ENCODE measurements at places on chromosomes 7 and 10.

DNA sequence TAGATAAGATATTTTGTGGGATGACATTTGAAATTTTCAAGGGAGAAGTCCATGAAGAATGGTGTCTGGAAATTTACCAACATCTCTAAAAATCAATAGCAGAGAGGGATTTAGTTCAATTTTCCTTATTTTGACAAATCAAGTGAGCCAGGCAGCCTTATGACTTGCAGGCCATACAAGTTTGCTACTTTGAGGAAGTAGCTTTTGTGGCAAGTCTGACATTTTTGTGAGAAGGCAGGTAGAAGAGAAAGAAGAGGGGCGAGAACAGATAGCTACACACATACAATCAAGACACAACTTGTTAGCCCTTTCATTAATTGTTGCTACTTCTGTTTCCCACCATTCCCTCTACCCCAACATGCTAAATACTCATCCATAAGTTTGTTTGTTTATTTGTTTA lies 74.5 kb upstream of the OIT3 start:
- DNase-seq = no peak

GRCh38 chr7:82257118-82257695 lies 186.4 kb downstream of the CACNA2D1 start:
- DNase-seq = no peak

- DNase-seq = peak; percentile 66
These were observed 84.2 kb upstream of the LRRN3 start for GRCh38 chr7:111006691-111007090.

DNA sequence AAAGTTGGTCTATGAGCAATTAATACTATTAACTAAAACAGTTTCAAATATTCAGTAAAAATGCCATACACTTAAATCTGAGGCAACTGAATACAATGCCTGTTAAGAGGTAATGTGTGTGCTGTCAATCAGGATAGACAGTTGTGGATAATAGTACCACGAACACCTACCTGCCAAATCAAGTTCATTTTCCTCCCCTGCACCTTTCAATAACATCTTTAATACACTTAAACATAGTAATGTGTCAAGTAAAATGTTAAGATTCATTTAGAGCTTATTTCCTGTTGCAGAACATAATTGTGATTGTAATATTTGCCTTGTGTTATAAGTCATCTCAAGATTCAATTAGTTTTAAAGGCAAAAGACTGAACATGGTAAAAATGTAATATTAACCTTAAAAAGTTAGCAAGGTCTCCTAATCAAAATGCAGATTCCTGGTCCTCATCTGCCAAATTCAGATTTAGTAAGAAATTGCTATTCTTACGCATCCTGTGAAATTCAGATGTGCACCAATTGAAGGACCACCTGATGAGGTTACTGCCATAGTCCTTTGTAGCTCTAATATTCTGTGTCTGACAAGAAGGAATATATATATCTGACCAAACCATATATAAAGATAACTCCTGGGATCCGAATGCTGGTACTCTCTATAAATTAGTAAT lies 37.1 kb downstream of the COL1A2 start:
- no peak for DNase-seq

DNA sequence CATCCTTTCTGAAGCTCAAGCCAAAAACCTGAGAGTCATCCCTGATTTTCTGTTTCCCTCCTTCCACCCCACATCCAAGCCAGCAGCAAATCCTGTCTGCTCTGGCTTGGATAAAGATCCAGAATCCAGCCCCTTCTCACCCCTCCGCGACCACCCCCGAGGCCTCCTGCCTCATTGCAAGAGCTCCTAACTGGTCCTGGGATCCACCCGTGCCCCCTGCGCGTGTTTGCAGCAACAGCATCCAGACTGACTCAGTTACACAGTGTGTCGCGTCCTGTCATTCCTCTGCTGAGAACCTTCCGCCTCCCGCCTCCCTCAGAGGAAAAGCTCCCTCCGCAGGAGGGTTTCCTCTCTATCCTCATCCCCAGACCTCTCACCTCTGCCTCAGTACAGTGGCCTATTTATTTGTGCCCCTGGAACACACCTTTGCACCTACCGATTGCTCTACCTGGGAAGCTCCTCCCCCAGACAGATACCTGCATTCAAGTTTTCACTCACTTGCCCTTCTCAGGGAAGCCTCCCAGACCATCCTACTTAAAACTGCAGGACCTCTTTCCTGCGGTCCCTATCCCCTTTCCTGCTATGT lies 21.6 kb upstream of the GRID1 start:
- no peak for DNase-seq

- DNase-seq = no peak
These were observed 35.0 kb downstream of the CNNM1 start for GRCh38 chr10:99364125-99364524.

- DNase-seq = peak; percentile 2
These were observed 228.8 kb upstream of the FAM3C start for GRCh38 chr7:121624958-121625357.

DNA sequence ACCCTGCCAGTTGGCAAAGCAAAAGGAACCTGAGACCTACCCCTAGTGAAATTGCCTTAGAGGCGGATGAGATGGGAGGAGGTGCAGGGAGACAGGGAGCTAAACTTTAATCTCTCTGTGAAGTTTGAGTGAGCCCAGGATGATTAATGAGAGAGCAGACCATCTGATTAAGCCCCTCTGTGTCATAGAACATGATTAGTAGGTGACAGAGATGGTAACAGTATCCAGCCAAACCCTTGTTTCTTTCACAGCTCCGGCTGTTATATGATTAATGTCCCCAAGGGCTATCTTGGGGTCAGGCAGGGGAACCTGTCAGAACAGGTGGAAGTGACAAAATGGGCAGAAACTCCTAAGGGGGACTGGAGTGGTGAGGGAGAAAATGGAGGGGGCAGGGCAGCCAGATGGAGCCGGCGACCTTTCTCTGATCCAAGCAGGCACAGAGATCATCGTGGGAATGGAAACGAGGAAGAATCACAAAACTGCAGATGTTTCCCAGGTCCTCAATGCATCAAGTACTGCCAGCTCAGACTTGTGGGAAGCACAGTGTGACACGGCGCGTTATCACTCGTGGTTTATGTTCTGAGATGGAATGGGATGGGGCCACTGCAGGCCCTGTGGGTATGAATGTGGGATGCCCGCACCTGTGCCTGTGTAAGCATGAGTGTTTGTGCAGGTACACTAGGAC lies 684.2 kb downstream of the LRMDA start:
- peak; percentile 36 for DNase-seq

DNA sequence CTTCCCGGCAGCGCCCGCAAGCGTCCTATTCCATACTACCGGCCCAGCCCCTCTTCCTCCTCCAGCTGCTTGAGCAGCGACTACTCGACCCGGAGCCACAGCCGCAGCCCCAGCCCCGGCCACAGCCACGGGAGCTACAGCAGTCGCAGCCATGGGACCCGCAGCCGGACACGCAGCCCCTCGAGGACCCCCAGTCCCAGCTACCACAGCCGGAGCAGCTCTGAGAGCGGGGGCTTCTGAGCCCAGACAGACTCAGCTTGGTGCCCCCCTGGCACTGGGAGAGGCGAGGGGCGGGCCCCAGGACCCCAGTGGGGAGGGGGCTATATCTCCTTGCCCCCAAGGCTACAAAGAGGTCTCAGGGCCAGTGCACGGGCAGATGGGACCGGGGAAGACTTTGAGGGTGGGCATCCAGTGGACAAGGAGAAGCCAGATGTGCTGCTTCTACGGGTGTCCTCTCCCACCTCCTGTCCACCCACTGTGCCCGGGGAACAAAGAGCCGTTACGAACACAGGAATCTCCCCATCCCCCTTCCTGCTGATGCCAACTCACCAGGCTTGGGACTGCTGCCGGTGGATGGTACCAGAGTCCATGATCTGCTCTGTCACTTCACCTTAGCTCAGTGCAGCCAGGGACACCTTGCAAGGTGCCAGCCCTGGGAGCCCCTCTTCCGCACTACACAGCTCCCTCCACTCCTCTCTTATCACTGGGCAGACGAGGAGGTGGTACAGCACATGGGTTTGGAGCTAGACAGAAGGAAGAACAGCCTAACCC lies 16.7 kb upstream of the HSPB1 start:
- DNase-seq = no peak

- DNase-seq = no peak
These were observed 137.2 kb downstream of the ARHGAP22 start for GRCh38 chr10:48467669-48468068.

DNA sequence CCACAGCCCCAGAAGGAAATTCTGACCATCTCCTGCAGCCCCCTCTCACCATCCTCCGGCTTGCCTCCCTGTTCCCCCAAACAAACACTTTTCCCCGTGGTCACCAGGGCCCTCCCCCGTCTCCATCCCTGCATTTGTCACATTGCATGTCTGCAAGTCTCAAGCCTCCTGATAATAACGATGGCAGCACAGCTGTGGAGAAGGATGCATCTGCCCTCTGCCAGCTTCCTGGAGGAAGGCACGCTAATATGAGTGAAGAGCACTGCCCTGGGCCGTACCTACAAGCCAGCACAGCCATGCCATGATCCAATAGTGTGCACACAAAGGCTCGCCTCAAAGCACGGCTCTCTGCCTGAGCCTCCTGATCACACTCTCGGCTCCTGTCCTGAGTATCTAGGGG lies 98.5 kb downstream of the SLIT1 start:
- DNase-seq = no peak

GRCh38 chr7:126501617-126502016 lies 751.1 kb downstream of the GRM8 start:
- DNase-seq = no peak

- DNase-seq = no peak
These were observed 533.4 kb downstream of the NEBL start for GRCh38 chr10:20363684-20364083.

GRCh38 chr10:33621101-33621500 lies 286.6 kb upstream of the NRP1 start:
- no peak for DNase-seq

DNA sequence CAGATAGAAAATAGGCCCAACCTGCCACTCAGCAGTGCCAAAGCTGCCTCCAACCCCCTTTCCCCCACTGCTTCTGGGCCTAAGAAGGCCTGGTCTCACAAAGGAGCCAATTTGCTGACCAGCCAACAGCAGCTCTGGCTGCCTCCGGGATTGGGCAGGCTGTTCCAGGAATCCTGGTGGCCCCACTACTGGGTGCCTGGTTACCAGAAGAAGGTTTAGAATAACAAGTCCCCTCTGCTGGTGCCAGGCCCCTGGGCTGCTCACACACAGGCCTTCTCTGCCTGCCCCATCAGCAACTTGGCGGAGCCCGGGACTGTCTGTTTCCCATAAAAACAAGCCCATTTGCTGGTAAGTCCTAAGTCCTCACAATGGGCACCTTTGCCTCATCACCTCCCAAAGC lies 1.2 kb downstream of the PHKG1 start:
- DNase-seq = no peak

DNA sequence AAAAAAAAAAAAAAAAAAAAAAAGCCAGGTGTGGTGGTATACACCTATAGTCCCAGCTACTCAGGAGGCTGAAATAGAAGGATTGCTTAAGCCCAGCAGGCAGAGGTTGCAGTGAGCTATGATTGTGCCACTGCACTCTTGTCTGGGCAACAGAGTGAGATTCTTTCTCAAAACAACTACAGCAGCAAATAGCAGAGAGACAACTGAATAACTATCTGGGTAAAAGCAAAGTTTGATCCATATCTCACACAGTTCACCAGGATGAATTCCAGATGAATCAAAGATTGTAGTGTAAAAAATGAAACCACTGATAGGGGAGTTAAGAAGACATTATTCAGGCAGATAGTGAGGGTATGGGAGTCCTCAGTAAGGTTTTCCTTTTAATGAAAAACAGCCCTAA lies 11.4 kb upstream of the NUB1 start:
- no peak for DNase-seq

DNA sequence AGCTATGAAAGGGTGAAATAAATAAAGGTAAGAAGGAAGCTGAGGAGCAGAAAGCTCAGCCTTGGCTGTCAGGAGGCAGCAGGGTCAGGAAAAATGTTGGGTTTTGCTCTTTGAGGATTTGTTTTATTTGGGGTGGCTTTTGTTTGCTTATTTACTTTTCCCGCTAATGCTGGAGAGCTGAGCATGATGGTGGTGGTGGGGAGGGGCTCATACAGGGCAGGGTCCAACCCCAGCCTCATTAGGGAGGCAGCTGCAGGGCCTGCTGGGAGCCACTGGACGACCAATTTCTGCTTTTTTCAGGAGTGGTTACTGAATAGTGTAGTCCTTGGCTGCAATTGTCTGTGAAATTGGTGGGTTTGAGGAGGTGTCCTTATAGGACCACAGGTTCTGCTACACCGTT lies 36.3 kb downstream of the CCM2 start:
- no peak for DNase-seq

- DNase-seq = no peak
These were observed 166.4 kb upstream of the TNRC18 start for GRCh38 chr7:5589819-5590595.

GRCh38 chr7:26399736-26400135 lies 108.1 kb downstream of the SNX10 start:
- no peak for DNase-seq

DNA sequence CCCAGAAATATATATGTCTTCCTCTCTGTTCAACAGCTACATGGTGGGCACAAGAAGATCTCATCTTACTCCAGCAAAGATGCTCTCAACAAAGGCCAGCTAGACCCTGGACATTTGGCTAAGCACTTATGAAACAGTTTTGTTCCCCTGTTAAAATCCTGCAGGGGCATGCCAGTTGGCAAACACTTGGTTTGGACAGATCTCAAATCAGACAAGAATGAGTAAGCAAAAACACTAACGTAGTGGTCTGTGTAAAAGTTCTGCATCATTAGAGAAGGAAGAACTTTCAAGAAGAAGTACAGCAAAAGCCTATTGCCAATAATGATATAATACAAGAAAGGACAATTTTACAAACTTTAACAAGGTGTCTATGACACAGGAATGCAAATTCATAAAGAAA lies 125.6 kb downstream of the CALN1 start:
- no peak for DNase-seq

DNA sequence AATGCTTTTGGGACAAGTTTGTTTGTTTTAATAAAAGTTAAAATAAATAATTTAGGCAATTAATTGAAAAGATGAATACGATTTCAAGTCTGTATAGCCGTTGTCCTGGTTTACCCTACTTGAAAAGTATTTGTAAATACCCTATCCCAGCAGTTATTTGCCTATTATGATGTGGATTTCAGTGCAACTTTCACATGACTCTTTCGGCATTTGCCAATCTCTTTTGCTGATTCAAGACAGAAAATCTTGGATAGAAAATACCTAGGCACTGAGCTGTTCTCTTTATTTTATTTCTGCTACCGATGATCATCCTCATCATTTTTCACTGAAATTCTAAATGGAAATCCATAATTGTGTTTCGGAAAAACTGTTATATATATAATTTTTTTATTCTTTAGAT lies 125.9 kb upstream of the FZD8 start:
- no peak for DNase-seq

GRCh38 chr7:30329716-30330115 lies 45.3 kb downstream of the ZNRF2 start:
- no peak for DNase-seq
